ENCODE measurements at places on chromosomes 1 and 21. TPM values are rescaled to one million over a fixed set of nuclear protein-coding genes. Genes with fewer than 3 reads are reported as not detected.

The PDXK gene
- 51.5 TPM for total RNA-seq

The NECTIN4 gene
- 0.54 TPM for total RNA-seq

The MYCL gene
- not detected for total RNA-seq

The FCRL6 gene
- total RNA-seq, result not detected

The SPRR2A gene
- not detected for total RNA-seq

The RGS18 gene
- not detected for total RNA-seq

The SLC22A15 gene
- not detected for total RNA-seq

The SSR2 gene
- total RNA-seq, result 503 TPM

The LCE1A gene
- total RNA-seq, result not detected

The CAPN9 gene
- total RNA-seq, result not detected

The S100A7 gene
- not detected for total RNA-seq

The PDPN gene
- total RNA-seq, result 24.5 TPM

The OR2AK2 gene
- not detected for total RNA-seq

The CASP9 gene
- total RNA-seq, result 17.4 TPM

The TEDDM1 gene
- not detected for total RNA-seq

The TMPRSS2 gene
- not detected for total RNA-seq

The OR2L8 gene
- not detected for total RNA-seq

The FBLIM1 gene
- total RNA-seq, result 137 TPM

The GLMN gene
- 9.8 TPM for total RNA-seq

The APP gene
- total RNA-seq, result 579 TPM

The RBM11 gene
- not detected for total RNA-seq

The STUM gene
- total RNA-seq, result not detected

The NTNG1 gene
- 0.94 TPM for total RNA-seq

The OR4F16 gene
- total RNA-seq, result not detected

The SLC1A7 gene
- not detected for total RNA-seq

The NID1 gene
- total RNA-seq, result 87.7 TPM

The NRIP1 gene
- 61.0 TPM for total RNA-seq

The ATP1A2 gene
- total RNA-seq, result not detected

The RBBP5 gene
- total RNA-seq, result 11.9 TPM

Data from mammary microvascular endothelial cell (primary cell).